Activated CD8-positive, alpha-beta memory T cell treated with anti-CD3 and anti-CD28 coated beads, Interleukin-2, amount 10 ng/mL, durations not matched to agents 7 days and 5 days (primary cell): ENCODE measurements at places on chromosomes 12 and 14. TPM values are rescaled to one million over a fixed set of nuclear protein-coding genes. Genes with fewer than 3 reads are reported as not detected.

TMTC2 gene
- total RNA-seq = 3.3 TPM

TMEM253 gene
- not detected for total RNA-seq

PLEKHD1 gene
- 0.05 TPM for total RNA-seq

CMA1 gene
- not detected for total RNA-seq

RHEBL1 gene
- 15.1 TPM for total RNA-seq

ENDOU gene
- not detected for total RNA-seq

ARHGDIB gene
- 1,284 TPM for total RNA-seq

DNA sequence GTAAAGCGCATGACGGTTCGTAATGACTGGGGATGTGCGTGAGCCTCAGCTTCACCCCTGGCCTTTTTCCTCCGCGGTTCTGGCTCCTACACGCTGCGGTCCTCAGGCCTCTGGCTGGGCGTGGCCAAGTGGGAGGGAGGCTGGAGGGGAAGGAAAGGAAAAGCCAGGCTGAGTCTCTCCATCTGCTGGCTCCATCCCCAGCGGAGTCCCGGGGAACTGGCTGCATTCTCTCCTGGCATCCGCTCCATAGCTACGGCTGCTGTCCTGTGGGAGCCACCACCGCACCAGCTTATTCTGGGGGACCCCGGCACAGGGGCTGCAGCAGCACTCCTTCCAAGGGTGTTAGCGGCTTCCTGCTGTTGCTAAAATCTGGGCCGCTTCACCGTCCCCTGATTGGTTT is 68.2 kb upstream of the SLC24A4 start:
- H3K27ac ChIP-seq = no peak overlapping the region
- no peak overlapping the region for H3K4me3 ChIP-seq
- no peaks in the 10 kb centered on the region for H3K36me3 ChIP-seq

DNA sequence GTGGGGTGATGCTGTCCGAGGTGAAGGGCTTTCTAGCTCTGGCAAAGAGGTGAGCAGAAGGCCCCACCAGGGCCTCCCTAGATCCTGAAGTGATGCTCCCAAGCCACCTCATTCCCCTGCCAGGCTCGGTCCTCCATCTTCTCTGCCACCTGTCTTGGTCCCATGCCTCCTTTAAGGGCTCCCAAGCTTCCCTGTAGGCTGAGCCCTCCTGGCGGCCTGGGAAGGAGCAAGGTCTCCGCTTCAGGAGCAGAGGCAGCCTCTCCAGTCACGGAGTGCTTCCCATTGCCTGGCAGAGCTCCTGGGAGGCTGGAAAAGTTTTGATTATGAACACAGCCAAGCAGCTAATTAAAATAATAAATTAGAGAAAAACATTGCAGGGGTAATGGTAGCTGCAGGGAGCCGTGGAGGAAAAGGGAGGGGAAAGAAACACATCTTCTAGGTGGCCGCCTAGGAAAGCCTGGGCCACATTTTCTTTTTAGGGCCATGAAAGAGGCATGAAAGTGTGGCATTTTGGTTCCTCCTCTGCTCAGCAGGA is 160.0 kb upstream of the PRMT8 start:
- H3K36me3 ChIP-seq = no peaks in the 10 kb centered on the region
- no peak overlapping the region for H3K27ac ChIP-seq
- H3K4me1 ChIP-seq = no peaks in the 10 kb centered on the region
- H3K27me3 ChIP-seq = peaks cover 13% of the 10 kb centered on the region

GRCh38 chr12:12432364-12432763 is 75.5 kb downstream of the BORCS5 start:
- H3K27ac ChIP-seq = peak overlapping the region; percentile 84
- H3K36me3 ChIP-seq = peaks cover 27% of the 10 kb centered on the region
- no peak for DNase-seq
- H3K4me3 ChIP-seq = peak overlapping the region; percentile 24

GRCh38 chr12:103737881-103738280 is 103.2 kb downstream of the NT5DC3 start:
- no peaks in the 10 kb centered on the region for H3K4me1 ChIP-seq
- H3K27me3 ChIP-seq = peaks cover 7% of the 10 kb centered on the region
- H3K4me3 ChIP-seq = no peak overlapping the region
- H3K27ac ChIP-seq = no peak overlapping the region
- no peaks in the 10 kb centered on the region for H3K36me3 ChIP-seq
- no peak for DNase-seq
